Placental pericyte (primary cell): ENCODE measurements at places on chromosomes 7 and 10. TPM values are rescaled to one million over a fixed set of nuclear protein-coding genes. Genes with fewer than 3 reads are reported as not detected.

The ACTL6B gene
- not detected in 2 replicates for total RNA-seq

The GNAT3 gene
- total RNA-seq = not detected in 2 replicates

The COL28A1 gene
- not detected in 2 replicates for total RNA-seq

The VPS50 gene
- 26.0 and 32.4 TPM in 2 replicates for total RNA-seq

The KDM7A gene
- total RNA-seq = 3.6 and 6.3 TPM in 2 replicates

The SFRP4 gene
- total RNA-seq = 0.14 TPM in 1 of 2 replicates, not detected in the other

The UBE2D1 gene
- total RNA-seq = 9.2 and 15.9 TPM in 2 replicates

The GJC3 gene
- total RNA-seq = not detected in 2 replicates

The JAKMIP3 gene
- under 0.01 TPM in 2 replicates for total RNA-seq

The DKK1 gene
- 65.2 and 101 TPM in 2 replicates for total RNA-seq
